ENCODE measurements at places on chromosomes 1 and 21. TPM values are rescaled to one million over a fixed set of nuclear protein-coding genes. Genes with fewer than 3 reads are reported as not detected.

ADORA1 gene
- 61.9 TPM for polyA plus RNA-seq

SELL gene
- 4.0 TPM for polyA plus RNA-seq

COL6A2 gene
- 362 TPM for polyA plus RNA-seq

DNA sequence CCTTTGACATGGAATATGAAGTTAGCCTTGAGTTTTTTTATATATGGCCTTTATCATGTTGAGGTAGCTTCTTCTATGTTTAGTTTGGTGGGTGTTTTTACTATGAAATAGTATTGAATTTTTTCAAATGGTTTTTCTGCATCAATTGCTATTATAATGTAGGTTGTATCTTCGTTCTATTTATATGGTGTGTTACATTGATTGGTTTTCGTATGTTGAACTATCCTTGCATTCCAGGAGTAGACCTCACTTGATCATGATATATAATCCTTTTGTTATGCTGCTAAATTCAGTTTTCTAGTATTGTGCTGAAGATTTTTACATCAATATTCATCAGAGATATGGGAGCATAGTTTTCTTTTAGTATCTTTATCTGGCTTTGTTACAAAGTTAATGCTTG, 55.8 kb downstream of the C1orf198 start:
- no peaks in the 10 kb centered on the region for H3K4me1 ChIP-seq
- H3K36me3 ChIP-seq: no peaks in the 10 kb centered on the region
- H3K4me3 ChIP-seq: no peak overlapping the region
- H3K27me3 ChIP-seq: no peaks in the 10 kb centered on the region
- no peak overlapping the region for H3K27ac ChIP-seq
- DNase-seq: no peak

SERTAD4 gene
- polyA plus RNA-seq: 1.1 TPM

- H3K27ac ChIP-seq: no peak overlapping the region
- H3K4me1 ChIP-seq: no peaks in the 10 kb centered on the region
- H3K4me3 ChIP-seq: no peak overlapping the region
- no peak for DNase-seq
- H3K27me3 ChIP-seq: no peaks in the 10 kb centered on the region
Observed at GRCh38 chr1:46983830-46984586, 39.5 kb upstream of the CYP4X1 start.
